ENCODE measurements at places on chromosomes 5 and 9.

DNA sequence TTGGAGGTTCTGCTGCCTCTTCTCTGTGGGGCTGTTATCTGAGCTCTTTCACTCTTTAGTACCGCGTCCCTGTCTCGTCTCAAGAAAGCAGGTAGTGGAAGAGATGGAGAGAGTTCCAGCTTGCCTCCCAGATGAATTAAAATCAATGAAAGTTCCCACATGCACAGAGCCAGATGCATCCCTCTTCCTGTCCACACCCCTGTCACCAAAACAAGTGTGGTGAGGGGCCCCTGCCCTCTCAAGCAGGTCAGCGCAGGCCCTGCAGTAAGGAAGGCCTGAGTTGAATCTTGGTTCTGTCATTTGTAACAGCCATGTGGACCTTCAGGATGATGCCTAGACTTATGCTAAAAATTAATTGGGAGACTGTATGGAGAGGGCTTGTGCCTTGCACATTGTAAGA lies 26.9 kb downstream of the GALNT10 start:
- no peak for DNase-seq

DNA sequence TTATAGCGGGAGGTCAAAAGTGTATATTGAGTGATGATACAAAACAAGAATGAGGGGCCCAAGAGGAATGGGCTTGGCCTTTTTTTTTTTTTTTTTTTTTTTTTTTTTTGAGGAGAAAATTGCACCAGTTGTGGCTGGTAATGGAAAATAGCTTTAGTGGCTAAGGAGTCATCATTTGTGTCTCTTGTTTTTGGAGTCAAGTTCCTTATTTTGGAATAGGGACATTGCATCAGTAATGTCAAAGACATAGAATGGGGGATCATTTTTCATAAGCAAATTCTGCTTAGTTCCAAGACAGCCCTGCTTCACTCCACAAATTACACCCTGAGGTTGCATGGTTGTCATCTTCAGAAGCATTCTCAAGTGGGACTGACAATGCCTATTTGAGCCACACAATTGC lies 137.4 kb downstream of the STK32A start:
- DNase-seq: no peak

DNA sequence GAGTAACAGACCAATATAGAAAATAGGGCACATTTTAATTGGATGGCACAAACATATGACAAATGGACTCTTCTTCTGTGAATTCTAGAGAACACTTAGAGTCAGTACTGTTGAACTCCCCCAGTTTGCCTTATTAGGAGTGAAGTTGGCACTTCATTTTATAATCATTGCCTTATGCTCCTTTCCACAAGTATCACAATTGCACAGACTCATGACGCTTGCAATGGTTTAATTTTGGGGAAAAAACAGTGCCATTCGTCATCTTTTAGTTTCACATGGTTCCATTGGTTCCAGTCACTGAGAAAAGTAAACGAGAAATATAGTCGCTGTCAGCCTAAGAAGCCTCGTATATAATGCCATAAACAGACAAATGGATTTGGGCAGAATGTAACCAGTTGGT lies 71.2 kb downstream of the LURAP1L start:
- DNase-seq: no peak

DNA sequence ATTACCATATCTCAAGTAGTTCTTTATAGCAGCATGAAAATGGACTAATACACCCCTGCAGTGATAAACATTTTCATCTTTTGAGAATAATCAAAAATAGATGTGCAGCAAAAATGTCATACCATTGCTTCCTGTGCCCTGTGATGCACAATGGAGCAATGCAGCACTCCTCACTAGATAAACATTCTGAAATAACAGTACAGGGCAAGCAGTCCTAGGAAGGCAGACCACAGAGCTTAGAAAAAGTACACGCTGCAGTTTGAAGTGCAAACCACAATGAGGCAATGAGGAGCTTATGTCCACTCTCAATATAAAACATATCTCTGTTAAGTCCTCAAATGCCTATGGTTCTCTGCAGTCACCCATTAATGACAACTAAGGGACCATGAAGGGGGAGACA lies 367.6 kb downstream of the PDE4D start:
- no peak for DNase-seq

DNA sequence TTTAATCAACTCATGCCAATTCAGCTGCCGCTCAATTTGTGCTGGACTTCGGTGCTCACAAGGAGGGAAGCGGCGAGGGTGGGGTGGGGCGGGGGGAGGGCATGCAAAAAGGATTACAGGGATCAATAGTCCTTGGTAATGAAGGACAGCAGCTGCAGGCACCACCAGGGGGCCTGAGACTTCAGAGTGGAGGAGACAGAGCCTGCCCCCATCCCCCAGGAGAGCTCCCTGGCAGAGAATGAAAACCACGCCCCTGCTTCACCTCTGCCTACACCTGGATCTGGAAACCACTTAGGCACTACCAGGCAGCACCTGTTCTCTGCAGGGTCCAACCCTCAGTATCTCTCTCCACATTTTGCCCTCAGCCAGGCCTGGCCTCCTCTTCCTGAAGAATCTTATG lies 155.6 kb downstream of the TRIM32 start:
- no peak for DNase-seq

DNA sequence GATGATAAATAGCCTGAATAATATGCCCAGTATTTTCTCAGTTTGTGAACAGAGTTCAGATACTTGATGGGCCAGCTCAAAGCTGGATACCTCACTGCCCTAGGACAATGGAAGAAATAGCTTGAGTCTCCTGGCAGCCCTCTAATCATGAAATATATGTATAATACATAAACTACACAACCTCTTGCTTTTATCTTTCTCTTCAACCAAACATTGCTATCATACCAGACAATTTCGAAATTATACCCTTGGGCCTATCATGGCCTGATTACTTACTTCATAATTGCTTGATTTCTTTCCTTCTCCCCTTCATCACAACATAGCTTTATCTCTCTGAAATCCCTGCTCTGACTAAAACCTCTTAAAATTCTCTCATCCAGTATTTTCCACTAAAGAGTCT lies 1144.9 kb upstream of the C9orf72 start:
- DNase-seq: no peak

GRCh38 chr5:10157085-10157669 lies 92.5 kb downstream of the ATPSCKMT start:
- DNase-seq: no peak

DNA sequence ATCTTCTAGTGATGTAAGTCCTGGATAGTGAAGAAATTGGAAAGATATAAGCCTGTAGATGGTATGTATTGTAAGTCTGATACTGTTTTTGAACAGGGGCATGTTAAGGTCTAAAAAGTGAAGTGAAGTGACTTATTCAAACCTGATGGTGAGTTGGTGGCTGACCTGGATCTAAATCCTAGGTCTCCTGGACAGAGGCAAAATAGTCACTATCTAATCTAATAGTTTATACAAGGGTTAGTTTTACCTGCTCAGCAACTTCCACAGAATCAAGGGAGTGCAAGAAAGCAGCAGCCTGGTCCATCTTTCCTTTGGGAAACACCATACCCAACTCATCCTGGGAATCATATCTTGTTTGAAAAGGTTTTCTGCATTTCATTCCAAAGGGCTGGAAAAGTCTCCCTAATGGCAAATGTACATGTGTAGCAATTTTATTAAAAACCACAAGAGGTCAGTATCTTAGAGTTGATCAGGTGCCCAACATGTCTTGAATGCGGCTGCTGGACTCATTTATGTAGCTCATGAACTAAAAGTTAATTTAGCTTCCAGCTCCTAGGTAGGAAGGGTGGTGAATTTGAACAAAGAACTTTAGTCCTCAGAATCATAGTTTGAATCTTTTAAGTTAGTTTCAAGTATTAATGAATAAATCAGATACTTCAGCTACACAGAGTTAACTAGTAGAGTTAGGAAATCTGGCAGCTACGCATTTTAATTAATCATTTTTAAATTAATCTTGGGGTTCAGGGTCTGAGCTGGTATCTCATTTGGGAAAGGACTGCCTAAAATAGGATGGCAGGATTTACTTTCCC lies 26.0 kb downstream of the SKP2 start:
- DNase-seq: no peak

DNA sequence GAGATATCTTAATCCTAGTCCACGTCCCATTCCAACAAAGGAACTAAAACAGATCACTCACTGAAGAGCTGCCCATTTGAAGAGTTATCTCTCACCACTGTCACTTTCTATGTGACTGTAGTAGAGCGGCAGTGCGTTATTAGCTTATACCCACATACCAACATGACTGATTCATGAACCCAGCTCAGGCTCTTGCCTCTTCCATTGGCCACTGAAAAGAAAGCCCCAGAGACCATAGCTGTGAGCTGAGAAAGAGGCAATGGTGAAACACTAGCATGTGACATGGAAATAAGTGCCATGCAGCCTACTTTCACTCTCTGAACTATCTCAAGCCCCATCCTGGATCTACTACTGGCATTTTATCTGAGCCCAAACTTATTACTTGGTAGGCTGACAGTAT lies 151.7 kb upstream of the MOCS2 start:
- no peak for DNase-seq

DNA sequence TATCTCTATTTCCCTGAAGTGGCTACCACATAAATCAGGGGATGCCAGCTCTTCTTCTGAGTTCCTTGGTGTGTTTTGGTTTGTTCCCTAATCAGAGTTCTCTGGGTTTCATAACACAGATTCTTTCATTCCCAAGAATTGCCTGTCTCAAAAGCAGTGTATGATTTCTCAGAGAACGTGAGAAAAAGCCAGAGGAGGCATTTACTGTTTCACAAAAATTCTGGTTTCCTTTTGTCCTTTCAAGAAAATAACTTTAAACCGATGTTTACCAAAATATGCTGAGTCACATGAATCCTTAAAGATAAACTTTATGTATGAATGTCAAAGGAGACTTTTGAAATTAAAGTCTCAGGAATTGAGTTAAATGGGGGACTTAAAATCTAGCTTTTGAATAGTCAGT lies 314.3 kb downstream of the EBF1 start:
- no peak for DNase-seq

- no peak for DNase-seq
Measured at GRCh38 chr5:110854200-110854599, 115.4 kb downstream of the SLC25A46 start.

DNA sequence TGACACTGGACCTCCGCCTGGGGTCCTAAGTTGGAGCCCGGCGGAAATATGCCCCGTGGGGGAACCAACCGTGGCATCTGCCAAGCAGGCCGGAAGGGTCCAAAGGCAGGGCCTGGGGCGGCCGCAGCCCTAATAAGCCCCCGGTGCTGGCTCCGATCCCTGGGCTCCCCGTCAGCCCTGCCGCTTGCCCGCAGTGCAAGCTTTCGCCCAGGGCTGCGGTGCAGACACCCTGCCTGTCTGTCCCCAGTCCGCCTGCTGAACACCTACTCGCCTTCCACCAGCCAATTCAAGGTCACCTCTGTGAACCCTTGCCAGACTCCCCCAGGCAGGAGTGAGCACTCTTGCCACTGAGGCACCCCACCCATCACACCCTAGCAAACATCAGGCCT lies 502 bp upstream of the PTGR1 start:
- DNase-seq: no peak

- DNase-seq: no peak
Measured at GRCh38 chr9:96398582-96399324, 15.2 kb upstream of the SLC35D2 start.

DNA sequence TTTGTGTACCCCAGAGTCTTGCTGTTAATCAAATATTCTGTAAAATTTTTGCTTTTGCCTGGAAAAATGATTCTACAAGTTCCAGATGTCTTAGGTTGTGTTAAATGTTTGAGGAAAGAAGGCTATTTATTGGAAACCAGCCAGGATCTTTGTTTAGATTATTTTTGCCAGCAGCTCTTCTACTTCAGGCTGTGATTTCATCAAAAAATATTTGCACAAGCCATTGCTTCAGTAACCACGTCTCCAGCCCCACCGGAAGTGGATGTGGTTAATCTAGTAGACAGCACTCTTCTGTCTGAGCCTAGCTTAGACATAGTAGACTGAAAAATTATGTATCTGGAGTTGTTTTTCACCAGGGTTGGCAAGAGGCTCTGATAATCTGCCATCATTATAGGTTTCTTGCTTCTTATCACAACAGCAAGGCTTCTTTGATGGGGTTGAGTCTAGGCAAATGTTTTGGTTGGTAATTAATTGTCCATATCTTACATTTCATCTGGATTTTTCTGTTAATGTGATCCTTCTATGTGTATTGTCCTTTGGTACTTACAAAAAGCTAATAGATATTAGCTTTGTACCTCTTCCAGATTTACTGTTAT lies 17.1 kb downstream of the KCTD16 start:
- peak; percentile 52 for DNase-seq

- no peak for DNase-seq
Measured at GRCh38 chr5:35066260-35066795, 18.6 kb upstream of the AGXT2 start.

DNA sequence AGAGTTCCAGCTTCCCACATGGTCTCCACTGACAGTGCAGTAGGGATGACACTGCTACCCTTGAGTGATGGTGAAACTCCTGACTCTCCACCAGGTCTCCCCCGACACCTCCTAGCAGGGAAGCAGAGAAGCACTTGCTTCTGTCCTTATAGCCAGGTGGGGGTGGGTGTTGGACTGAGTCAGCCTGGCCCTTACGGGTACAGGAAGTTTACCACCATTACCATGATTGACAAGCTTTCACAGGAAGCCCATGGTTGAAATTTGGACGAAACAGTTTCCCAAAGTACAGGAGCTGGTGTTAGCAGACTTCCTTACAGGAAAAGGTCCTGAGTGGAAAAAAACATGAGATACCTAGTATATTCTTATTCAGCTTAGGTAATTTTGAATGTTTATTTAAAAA lies 3.1 kb upstream of the FBXL7 start:
- DNase-seq: no peak

GRCh38 chr9:78292026-78292425 lies 4.9 kb upstream of the PSAT1 start:
- DNase-seq: no peak

DNA sequence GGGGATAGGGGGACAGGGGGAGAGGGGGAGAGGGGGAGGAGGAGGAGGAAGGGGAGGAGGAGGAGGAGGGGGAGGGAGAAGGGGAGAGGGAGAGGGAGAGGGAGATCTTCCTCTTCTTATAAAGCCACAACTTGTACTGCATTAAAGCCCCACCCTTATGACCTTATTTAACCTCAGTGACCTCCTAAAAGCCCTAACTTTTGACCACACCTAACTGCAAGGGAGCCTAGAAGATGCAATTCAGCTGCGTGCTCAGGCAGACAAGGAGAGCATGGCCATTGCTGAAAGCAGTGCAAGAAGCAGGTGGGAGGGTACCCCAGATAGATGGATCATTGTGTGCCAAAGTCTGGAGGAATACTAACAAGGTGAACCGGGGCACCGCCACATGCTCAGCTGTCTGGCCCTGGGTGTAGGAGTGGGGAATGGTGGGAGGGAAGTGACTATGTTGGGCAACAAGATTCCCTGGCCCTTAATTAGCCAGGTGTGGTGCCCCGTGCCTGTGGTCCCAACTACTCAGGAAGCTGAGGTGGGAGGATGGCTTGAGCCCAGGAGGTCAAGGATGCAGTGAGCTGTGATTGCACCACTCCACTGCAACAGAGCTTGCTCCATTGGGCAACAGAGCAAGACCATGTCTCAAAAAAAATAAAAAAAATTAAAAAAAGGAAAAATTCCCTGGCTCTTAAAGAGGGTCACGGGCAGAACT lies 125.4 kb upstream of the BOD1 start:
- DNase-seq: no peak

- no peak for DNase-seq
Measured at GRCh38 chr5:122727112-122727541, 47.8 kb upstream of the SNX2 start.

Data from activated naive CD4-positive, alpha-beta T cell (primary cell).